ENCODE measurements at places on chromosomes 2 and 18. TPM values are rescaled to one million over a fixed set of nuclear protein-coding genes. Genes with fewer than 3 reads are reported as not detected.

The HNMT gene
- total RNA-seq, result not detected

The CHRND gene
- not detected for total RNA-seq

The TUBA3E gene
- not detected for total RNA-seq

The GLI2 gene
- total RNA-seq, result not detected

The SCN1A gene
- total RNA-seq, result not detected

The ERICH2 gene
- total RNA-seq, result not detected

DNA sequence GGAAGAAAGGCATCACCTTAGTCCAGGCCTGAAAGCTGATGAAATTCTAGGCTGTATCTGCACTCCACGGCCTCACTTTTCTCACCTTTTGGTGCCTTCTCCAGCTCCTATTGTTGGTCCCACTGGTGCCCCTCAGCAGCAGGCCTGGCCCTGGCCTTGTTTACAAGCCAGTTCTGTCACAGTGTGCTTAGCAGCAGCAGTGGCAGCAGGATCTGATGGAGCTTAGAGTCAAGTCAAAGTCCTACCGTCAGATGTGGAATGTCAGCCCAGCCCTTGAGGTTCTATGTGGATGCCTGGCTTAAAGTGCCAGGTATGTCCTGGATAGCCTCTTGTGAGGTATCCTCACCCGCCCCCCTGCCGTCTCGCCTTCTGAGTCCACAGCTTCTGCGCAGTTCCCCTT lies 281.3 kb downstream of the SUCLG1 start:
- no peak for DNase-seq
- H3K27me3 ChIP-seq, result peaks cover 3% of the 10 kb centered on the region
- H3K4me3 ChIP-seq, result no peak overlapping the region
- no peaks in the 10 kb centered on the region for H3K36me3 ChIP-seq
- no peak overlapping the region for H3K27ac ChIP-seq

- H3K36me3 ChIP-seq, result no peaks in the 10 kb centered on the region
- H3K4me3 ChIP-seq, result peak overlapping the region; percentile 87
- H3K4me1 ChIP-seq, result peaks cover 33% of the 10 kb centered on the region
- peak overlapping the region; percentile 95 for H3K27ac ChIP-seq
Measured at GRCh38 chr2:85438201-85439024, 19.9 kb downstream of the SH2D6 start.

DNA sequence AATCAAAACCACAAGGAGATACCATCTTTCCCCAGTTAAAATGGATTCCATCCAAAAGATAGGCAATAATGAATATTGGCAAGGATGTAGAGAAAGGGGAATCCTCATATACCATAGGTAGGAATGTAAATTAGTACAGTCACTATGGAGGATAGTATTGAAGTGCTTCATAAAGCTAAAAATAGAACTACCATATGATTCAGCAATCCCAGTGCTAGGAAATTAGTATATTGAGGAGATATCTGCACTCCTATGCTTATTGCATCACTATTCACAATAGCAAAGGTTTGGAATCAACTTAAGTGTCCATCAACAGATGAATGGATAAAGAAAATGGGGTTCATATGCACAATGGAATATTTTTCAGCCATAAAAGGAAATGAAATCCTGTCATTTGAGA lies 251.2 kb downstream of the ZNF804A start:
- H3K36me3 ChIP-seq, result no peaks in the 10 kb centered on the region
- no peaks in the 10 kb centered on the region for H3K4me1 ChIP-seq
- no peaks in the 10 kb centered on the region for H3K27me3 ChIP-seq

DNA sequence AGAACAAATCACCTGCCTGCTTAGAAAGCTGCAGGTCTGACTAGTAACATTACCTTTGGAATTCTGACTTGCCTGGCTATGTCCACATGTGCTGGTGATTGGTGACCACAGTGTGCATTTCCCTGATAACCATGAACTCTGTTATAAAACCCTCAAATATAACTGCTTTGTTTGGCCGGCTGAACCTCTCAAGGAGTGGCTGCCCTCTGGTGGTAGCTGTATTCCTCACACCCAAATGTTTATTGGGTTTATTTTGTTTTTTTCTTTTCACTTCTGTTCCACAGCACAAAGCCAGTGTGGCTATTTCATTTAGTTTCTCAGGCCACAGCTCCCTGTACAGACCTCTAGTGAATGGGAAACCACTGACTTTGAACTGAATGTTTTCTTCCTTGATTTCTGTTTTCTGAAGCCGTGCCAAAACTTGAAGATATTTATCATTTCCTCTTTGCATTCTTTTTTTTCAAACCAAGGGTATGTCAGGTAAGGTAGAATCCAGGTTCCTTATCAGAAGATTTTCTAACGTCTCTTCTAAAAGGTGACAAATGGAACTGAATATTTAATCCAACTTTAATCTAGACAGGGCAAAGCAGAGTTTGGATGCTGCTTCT lies 549.0 kb upstream of the VRK2 start:
- DNase-seq, result no peak
- no peak overlapping the region for H3K4me3 ChIP-seq
- no peak overlapping the region for H3K27ac ChIP-seq
- H3K4me1 ChIP-seq, result peaks cover 2% of the 10 kb centered on the region

DNA sequence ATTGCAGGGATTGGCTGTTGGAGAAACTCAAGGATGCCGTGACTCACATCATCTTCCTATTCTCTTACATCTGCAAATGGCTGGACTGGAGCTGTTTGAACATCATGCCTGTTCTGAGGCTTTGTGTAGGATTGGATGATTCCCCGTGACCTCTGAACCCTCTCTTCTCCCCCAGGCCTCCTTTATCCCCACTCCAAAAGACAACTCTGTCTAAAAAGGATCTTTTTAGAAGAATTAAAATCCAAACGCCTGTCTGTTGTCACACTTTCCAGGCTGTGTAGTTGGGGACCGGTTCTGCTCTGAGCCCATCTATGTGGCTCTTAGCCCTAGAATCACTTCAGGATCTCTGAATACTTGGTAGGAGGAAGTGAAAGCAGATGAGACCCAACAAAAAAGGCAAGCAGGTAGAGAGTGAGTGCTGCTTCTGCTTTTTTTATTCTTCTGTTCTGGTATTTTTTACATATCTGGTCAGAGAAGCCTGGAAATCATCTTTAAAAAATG lies 565 bp downstream of the SP140 start:
- DNase-seq, result no peak
- peaks cover 39% of the 10 kb centered on the region for H3K36me3 ChIP-seq
- H3K4me1 ChIP-seq, result peaks cover 89% of the 10 kb centered on the region
- peak overlapping the region; percentile 98 for H3K27ac ChIP-seq
- peak overlapping the region; percentile 92 for H3K4me3 ChIP-seq
- H3K27me3 ChIP-seq, result no peaks in the 10 kb centered on the region

DNA sequence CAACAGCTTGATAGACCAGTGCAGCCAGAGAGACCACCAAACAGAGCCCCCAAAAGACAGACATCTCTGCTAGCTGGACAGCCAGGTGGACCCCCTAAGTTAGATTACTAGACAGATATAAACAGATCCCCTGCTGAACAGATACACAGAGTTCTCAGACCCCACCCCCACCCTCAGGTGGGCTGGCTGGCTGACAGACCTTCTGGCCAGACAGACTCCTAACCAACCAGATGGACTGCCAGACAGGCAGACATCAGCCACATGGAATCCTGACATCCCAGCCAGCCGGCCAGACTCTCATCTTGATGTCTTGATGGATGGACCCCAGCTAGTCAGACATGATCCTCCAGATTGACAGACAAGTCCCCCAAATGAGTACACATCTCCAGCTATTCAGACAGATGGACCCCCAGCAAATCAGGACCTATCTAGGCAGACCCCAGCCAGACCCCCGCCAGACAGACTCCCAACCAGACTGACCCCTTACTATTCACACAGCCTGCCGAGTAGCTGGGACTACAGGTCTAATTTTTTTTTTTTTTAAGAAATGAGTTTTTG lies 18.0 kb downstream of the PTPN18 start:
- H3K4me3 ChIP-seq, result peak overlapping the region; percentile 89
- peaks cover 37% of the 10 kb centered on the region for H3K36me3 ChIP-seq
- DNase-seq, result no peak
- H3K27me3 ChIP-seq, result no peaks in the 10 kb centered on the region

DNA sequence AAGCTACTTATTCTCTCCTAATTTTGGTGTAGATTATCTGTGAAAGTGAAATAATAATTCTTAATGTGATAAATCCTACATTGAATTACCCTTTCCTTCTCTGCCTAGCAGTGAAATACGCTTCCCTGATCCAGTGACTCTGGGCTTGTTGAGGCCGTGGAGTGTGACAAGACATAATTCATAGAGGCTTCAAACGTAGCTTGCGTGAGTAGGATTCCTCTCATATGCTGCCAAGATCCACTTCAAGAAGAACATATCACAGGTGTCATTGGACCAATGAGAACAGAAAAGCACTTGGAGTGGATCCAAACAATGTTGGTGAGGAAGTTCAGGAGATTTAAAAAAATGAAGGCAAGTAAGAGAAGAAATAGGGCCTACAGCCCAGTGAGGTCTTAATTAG lies 221.3 kb upstream of the TMEFF2 start:
- no peak overlapping the region for H3K4me3 ChIP-seq
- no peak for DNase-seq
- H3K27me3 ChIP-seq, result no peaks in the 10 kb centered on the region
- no peaks in the 10 kb centered on the region for H3K4me1 ChIP-seq

- no peaks in the 10 kb centered on the region for H3K27me3 ChIP-seq
- H3K4me1 ChIP-seq, result no peaks in the 10 kb centered on the region
- H3K4me3 ChIP-seq, result no peak overlapping the region
Measured at GRCh38 chr18:12476955-12477354, 69.2 kb downstream of the PRELID3A start.

GRCh38 chr18:79385708-79386341 lies 9.9 kb upstream of the NFATC1 start:
- no peak overlapping the region for H3K4me3 ChIP-seq
- H3K27ac ChIP-seq, result no peak overlapping the region
- H3K27me3 ChIP-seq, result no peaks in the 10 kb centered on the region
- no peaks in the 10 kb centered on the region for H3K36me3 ChIP-seq
- DNase-seq, result no peak

DNA sequence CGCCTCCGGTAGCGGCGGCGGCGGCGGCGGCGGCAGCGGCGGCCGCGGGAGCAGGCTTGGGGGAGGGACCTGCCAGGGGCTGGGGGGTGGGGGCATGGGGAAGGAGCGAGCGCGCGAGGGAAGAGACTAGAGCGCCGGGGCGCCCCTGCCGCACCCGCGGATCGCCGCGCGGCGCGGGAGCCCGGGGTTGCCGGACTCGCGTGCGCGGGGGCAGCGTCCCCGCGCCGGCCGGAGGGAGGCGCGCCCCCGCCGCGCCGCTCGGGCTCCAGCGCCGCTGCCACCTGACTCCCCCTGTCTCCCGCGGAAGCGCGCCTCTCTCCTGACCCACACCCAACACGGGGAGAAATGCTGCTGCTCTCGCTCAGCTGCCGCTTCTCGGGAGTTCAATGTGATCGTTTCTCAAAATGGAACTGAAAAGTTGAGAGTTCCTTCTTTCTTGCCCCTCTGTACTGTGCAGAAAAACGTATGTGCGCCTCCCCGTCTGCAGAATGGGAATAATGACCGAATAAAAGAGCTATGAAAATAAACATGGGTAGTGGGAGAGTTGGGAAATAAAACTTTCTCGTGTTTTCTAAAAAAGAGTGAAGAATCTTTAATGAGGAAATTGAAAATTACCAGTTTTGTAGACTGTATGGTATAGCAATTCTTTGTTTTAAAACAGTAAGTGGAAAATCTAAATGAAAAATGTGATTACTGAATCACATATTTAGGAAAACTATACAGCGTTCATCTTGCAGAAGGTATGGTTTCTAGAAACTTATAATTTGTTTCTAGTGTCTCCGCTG lies 455 bp upstream of the TLK1 start:
- H3K27me3 ChIP-seq, result no peaks in the 10 kb centered on the region
- peak; percentile 67 for DNase-seq
- peaks cover 10% of the 10 kb centered on the region for H3K36me3 ChIP-seq
- peak overlapping the region; percentile 86 for H3K4me3 ChIP-seq

GRCh38 chr2:1997409-1997808 lies 253.1 kb upstream of the PXDN start:
- no peak overlapping the region for H3K27ac ChIP-seq
- peaks cover 9% of the 10 kb centered on the region for H3K27me3 ChIP-seq
- no peaks in the 10 kb centered on the region for H3K36me3 ChIP-seq
- H3K4me1 ChIP-seq, result no peaks in the 10 kb centered on the region

DNA sequence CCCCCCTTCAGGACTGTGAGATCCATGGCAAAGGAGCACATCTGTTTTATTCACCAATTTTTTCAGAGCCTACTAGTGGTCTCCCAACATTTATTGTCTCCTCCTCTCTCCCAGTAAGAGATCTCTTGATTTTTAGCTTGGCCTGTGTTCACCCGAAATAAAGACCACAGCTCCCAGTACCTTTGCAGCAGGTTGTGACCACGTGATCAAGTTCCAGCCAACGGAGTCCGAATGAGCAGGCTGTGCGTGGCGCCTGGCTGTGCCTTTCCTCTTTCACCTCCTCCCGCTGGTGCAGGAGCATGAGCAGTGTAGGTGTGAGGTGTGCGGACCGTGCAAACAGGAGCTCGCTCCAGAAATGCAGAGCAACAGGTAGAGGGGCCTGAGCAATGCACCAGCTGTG lies 143.6 kb upstream of the GLI2 start:
- H3K36me3 ChIP-seq, result no peaks in the 10 kb centered on the region
- H3K4me1 ChIP-seq, result no peaks in the 10 kb centered on the region
- no peak overlapping the region for H3K27ac ChIP-seq
- no peak for DNase-seq
- H3K27me3 ChIP-seq, result peaks cover 17% of the 10 kb centered on the region
- H3K4me3 ChIP-seq, result no peak overlapping the region

- peaks cover 58% of the 10 kb centered on the region for H3K27me3 ChIP-seq
- H3K36me3 ChIP-seq, result no peaks in the 10 kb centered on the region
- H3K4me1 ChIP-seq, result peaks cover 3% of the 10 kb centered on the region
- no peak overlapping the region for H3K27ac ChIP-seq
- no peak overlapping the region for H3K4me3 ChIP-seq
Measured at GRCh38 chr2:85770369-85770768, 16.6 kb downstream of the ATOH8 start.

DNA sequence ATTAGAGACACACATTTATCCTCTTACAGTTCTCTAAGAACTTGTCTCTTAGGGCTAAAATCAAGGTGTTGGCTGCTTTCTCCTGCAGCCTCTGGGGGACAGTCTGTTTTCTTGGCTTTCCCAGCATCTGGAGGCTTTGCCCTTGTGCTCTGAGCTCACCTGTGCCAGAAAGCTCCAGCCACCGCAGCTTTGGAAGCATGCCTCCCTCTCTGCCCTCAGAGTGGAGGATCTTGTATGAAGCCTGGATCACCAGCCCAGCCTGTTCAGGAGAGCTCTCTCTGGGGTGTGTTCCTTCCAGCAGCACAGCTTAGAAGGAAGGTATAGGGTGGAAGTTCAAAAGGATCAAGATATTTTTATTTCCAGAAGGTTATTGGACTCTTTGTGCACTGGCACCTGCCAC lies 53.1 kb upstream of the TPO start:
- H3K4me1 ChIP-seq, result no peaks in the 10 kb centered on the region
- no peak overlapping the region for H3K27ac ChIP-seq
- no peaks in the 10 kb centered on the region for H3K36me3 ChIP-seq
- H3K27me3 ChIP-seq, result no peaks in the 10 kb centered on the region

DNA sequence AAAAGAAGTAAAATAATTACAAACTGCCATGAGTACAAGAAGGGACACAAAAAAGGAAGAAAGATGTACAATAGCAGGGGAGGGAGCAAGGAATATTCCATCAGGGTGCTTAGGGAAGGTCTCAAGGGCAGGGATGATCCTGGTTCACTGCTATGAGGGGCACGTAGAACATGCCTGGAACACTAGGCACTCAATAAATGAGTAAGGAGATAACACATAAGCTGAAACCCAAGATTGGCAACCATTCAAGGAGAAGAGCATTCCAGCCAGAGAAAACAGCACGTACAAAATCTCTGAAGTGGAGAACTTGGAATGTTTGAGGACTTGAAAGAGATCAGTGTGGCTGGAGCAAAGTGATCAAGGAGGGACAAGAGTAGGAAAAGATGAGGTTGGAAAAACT lies 103.2 kb downstream of the FAM161A start:
- no peak for DNase-seq
- peaks cover 1% of the 10 kb centered on the region for H3K36me3 ChIP-seq
- H3K4me1 ChIP-seq, result peaks cover 3% of the 10 kb centered on the region
- no peak overlapping the region for H3K27ac ChIP-seq
- H3K4me3 ChIP-seq, result no peak overlapping the region
